Lower leg skin (tissue), 4 donors: ENCODE measurements at places on chromosomes 2 and 18. TPM values are rescaled to one million over a fixed set of nuclear protein-coding genes. Genes with fewer than 3 reads are reported as not detected.

CHRNG gene
- total RNA-seq, result not detected

DNA sequence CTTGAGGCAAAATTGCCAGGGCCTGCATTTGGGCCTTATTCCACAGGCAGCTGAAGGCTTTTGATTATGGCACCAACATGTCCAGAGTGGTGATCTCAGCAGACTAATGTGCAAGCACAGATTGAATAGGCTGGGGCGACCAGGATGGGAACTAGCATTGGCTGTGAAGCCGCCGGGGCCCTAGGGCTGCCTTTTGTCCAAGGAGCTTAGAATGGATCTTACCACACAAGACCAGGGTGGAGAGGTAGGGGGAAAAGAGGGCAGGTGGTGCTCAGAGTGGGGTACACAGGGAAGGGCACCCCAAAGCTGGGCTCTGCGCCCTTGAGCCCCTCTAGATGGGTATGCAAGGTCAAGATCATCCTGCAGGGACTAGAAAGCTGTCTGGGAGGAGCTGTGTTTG is 23.1 kb downstream of the PSD4 start:
- DNase-seq, result no peak

DNA sequence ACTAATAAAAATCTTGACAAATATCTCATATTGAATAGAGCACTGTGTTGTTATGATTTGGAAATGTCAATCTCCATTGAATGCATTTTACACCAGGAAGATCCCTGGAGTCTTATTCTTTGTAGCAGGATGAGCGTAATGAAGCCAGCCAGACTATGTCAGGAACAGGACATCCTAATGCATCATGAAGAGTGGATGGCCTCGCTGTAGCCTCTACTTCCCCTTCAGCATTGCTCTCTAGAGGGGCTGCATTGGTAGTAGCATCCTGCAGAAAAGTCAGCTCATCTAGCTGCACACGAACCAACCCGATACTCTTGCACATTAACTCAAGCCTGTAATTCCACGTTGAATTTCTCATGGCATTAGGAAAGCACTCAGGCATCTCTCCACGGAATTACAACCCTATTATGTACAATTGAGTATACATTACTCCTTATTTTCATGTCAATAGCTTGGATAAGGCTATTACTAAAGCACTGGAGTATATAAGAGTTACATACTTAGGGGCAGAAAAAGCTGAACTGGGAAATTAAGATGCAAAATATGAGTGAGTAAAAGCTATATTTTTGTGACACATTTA is 76.1 kb downstream of the CMPK2 start:
- DNase-seq, result no peak

STAMBP gene
- 49.1 TPM for total RNA-seq

DNA sequence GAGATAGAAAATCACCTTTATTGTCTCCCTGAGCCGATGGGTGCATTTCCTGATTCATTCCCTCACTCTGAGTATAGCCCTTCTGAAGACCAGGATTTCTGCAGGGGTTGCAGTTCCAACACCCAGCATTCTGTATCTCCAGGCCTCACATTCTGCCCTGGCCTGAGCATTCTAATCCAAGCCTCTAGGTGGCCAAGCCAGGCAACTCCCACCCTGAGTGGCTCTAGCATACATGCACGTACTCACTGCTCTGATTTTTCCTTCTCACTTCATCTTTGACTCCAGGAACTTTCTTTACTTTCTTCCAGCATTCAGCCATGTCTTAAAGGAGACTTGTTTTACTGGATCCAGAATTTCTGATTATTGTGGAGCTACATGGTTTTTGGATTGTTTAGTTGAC is 100.7 kb upstream of the STK39 start:
- no peak for DNase-seq

DNA sequence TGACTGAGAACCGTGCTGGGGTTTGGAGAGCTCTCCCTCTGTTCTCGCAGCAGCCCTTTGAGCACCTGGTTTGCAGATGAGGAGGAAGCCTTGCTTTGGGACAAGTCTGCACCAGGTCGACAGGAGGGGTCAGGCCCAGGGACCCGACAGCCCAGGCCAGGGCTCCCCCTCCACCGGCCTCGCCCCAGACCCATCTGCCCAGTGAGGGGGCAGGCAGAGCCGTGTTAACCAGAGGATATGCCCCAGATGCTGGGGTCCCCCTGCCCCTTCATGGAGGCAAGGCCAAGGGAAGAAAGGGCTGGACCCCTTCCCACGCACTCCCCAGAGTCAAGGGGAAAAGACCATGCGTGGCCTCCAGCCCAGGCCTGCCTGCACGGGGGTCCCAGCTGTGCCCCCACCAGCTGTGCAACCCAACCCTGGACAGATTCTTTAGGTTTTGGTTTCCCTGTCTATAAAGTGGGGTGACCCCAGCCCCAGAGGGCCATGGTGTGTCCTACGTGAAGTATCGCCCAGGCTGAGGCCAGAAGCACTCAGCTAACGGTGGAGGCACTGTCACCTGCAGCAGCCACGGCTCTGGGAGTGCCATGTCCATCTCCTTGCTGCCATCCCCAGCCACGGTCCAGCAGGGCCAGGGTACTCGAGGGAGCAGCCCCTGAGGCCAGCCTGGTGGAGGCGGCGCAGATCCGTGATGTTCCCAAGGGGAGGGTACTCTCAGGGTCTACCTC is 4.8 kb upstream of the SNED1 start:
- DNase-seq, result no peak

DNA sequence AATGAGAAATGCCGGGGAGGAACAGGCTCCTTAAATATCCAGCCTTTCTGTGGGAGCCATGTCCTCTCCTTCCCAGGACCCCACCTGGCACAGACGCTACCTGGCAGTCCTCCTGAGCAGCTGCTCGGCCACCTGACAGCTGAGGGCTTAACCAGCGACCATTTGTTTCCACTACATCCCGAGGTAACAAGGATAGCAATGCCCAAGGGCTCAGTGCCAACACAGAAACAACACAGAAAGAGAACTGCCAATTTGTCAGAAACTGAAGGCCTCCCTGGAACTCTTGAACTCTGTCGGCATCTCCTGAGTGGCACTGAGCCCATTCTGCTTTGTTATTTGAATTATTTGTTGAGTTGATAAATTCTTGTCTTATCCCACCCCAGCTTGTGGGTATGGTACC is 122.2 kb upstream of the ARHGAP28 start:
- no peak for DNase-seq

CCDC141 gene
- 0.15 TPM for total RNA-seq

UPP2 gene
- not detected for total RNA-seq

DNA sequence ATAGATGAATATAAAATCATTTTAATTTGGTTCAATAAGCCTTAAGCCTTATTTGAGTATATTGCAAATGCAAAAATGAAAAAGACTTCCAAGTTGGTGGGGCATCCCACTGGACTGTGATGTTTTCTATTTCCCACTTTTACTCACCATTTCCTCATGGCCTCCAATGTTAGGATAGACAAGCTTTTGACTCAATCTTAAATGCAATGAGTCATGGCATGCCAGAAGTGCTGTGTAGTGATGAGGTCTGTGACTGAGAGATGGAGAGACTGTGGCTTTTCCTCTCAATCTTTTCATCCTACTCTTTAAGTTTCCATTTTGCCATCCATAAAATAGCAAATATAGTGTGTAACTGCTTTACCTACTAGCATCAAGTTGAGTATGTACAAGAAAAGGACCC is 1401.2 kb upstream of the CELF4 start:
- no peak for DNase-seq

IMPA2 gene
- 301 TPM for total RNA-seq

DNA sequence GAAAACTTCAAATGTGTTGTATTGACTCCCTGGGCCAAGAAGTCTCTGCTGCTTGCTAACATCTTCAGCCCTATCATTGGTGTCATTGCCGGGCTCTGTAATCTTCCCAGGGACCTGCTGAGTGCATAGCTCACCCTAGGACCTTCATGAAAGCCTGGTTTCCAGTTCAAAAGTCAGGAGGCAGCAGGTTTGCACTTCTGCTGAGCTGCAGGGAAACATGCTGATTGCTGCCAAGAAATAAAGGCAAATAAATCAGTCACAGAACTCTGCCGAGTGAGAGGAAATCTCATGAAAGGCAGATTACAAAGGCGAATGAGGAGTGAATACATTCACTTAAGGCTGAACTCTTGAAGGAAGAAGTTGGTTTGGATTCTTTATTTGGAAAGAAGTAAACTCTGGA is 1947.6 kb upstream of the CELF4 start:
- DNase-seq, result no peak

- DNase-seq, result peak; percentile 70
Measured at GRCh38 chr2:233847248-233847898, 7.0 kb downstream of the HJURP start.

HDAC4 gene
- 27.4 TPM for total RNA-seq

GRCh38 chr2:12929758-12930157 is 213.0 kb downstream of the TRIB2 start:
- no peak for DNase-seq

DNA sequence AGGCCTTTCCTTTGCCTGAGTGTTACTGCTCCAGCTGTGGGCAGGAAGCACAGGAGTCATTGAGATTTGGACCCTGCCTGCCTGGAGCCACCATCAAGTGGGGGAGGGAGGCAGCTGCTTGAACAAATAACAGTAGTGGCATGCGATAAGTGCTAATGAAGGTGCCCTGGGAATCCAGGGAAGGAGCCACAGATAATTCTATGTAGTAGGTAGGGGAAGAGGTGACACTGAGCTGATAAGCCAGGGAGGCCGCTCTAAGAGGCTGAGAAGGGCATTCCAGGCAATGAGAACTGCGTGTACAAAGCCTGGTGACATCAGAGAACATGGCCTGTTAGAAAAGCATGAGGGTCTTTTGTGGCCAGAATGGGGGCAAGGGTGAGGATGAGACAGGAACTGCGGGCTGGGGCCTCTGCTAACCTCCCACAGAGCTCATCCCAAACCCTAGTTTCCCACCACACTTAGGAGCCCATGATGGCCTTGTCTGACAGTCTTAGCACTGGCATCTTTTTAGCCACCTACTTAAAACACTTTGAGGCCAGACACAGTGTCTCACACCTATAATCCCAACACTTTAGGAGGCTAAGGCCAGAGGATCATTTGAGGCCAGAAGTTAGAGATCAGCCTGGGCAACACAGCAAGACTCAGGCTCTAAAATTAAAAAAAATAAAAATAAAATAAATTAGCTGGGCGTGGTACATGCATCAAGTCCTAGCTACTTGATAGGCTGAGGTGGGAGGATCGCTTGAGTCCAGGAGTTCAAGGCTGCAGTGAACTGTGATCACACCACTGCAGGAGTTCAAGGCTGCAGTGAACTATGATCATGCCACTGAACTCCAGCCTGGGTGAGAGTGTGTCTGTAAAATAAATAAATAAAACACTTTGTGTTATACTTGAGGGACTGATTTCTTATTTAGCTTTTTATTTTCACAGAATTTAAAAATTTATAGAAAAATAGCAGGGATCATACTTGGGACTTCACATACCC is 58.9 kb downstream of the TET3 start:
- no peak for DNase-seq

GRCh38 chr2:73172963-73173362 is 29.4 kb upstream of the NOTO start:
- DNase-seq, result no peak

DNA sequence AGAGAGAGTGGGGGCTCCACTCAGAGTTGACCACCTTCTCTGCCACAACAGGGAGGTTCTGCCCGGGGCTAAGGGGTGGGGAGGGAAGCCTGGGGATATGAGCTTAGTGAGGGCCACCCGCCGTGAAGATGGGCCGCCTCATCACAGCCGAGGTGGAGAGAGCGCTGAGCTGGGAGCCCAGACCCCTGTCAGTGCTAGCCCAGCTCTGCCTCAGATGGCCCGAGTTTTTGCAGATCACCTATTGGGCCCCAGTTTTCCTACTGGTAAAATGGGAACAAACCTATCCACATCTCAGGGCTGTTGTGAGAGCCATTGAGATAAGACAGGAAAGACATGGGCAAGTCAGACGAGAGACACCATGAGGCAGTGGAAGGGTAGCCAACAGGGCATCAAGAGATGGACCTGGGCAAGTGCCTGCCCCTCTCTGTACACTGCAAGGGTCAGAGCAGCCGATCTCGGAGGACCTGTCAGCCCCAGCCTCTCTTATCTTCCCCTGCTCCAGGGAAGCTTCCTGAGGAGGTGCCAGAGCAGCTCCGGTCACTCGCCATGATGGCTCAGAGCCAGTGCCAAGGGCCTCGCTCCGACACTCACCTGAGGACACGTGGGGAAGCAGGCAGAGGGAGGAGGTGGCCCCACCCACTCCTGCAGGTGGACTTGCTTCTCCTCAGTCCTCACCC is 88.9 kb downstream of the MCFD2 start:
- peak; percentile 57 for DNase-seq

- no peak for DNase-seq
Measured at GRCh38 chr2:53508667-53509066, 258.9 kb upstream of the CHAC2 start.

DNA sequence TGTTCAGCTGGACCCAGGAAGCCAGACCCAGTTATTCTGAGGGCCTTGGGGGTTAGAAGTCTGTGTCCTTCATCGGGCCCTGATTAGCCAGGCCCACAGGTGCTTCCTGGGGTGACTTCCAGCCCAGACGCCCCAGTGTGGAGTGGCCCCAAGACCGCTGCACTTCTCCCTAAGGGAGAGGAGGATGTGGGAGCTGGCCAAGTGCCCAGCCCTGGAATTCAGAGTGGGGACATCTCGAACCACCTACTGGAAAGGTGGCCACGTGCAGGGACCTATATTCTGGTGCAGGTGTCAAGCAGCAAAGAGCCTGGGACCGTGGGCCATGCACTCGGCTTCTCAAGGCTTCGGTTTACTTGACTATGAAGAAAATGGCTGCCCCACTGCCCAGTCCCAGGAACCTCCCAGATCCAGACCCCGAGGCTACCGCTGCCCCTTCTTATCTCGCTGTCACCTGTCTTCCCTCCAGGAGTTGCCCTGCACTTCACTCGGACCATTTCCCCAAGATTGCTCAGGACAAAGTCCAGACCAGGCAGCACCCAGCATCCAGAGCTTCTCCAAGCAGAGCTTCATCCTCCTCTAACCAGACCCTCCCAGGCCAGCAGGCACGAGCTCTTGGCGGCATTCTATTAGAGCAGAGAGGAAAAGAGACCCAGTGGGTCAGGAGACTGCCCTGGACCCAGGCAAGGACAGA is 142.8 kb upstream of the ID2 start:
- DNase-seq, result peak; percentile 84

- DNase-seq, result no peak
Measured at GRCh38 chr2:38615237-38615636, 12.5 kb upstream of the HNRNPLL start.

- no peak for DNase-seq
Measured at GRCh38 chr2:173654896-173655265, 300.2 kb downstream of the CDCA7 start.

GRCh38 chr2:45713136-45713535 is 61.7 kb downstream of the PRKCE start:
- DNase-seq, result no peak

IL36G gene
- total RNA-seq, result 19.1 TPM

GRCh38 chr2:111909079-111909478 is 10.7 kb downstream of the MERTK start:
- no peak for DNase-seq

DNA sequence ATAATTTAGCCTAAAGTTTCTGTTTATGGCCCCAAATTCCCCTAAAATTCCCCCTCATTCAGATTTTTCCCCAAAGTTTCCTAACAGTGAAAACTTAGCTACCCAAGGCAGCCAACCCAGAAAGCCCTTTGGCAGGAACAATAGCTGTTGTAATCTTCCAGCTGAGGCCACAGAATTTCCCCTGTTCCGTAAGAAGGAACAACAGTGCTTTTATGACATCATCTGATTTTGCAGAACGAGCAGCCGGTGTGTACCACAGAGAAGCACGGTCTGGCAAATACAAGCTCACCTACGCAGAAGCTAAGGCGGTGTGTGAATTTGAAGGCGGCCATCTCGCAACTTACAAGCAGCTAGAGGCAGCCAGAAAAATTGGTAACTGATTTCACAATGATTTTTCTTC is 6.3 kb downstream of the TNFAIP6 start:
- peak; percentile 24 for DNase-seq

ABCB11 gene
- total RNA-seq, result 0.46 TPM
